ENCODE measurements at places on chromosomes 5 and 9.
A peak's percentile ranks its signal among the peaks of the same experiment; 100 is the strongest.

GRCh38 chr5:160903551-160903950 is 51.5 kb upstream of the ATP10B start:
- no peak for DNase-seq

DNA sequence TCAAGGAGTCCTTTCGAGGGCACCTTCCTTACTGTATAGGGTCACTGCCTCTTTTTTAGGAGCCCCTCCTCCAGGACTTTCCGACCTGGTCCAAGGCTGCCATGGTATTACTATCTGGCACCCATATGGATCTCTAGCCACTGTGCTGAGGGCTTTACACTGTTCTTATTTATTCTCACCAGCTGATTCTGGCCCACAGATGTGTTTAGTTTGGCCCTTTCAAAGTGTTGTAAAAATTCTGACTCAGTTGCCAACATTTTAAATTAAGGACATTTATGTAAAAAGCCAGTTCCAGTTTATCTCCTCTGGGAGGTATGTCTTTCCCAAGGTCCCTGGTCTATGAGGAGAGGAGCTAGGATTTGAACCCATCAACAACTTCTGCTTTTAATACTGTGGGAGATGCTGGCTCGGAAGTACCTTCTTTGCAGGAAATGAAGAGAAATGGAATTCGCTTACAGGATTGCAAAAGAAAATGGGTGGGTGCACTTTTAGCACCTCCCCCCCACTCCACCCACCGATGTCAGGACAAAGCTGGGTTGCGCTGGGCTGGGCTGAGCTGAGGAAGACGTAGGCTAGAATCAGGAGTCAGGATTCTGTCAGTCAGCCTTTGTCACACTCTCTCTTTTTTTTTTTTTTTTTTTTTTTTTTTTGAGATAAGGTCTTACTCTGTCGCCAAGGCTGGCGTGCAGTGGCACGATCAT is 7.8 kb downstream of the JADE2 start:
- DNase-seq = no peak

DNA sequence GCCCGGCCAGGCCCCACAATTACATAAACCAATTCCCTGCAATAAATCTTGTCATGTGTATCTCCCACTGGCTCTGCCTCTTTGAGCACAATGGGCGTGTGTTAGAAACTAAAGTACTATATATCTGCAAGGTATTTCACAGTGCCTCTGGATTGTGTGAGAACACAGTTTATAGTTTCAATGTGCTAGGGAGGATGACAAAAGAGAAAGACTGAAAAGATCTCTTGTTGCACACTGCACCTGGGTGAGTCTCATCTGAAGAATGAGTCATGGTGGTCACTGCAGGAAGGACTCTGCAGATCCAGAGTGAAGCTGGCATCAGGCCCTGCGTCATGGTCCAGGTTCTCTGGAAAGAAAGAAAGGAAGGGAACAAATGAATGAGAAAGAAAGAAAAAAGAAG is 20.7 kb upstream of the CTSV start:
- no peak for DNase-seq

DNA sequence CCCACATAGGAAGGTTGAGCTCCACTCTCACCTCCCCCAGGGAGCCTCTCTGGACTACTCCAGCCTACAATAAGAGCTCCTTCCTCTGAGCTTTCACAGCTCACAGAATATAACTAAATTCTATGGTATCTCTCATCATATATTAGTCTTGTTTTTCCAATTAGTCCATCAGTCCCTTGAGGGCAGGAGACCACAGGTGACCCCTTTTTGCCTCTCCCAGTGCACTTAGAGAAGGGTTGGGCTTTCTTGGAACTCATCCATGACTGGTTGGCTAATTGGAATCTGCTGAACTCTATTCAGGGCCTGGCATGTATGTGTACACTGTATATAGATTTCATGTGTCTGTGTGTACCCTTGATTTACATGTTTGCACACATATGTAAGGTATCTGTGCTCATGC is 50.4 kb upstream of the ARAP3 start:
- no peak for DNase-seq

- no peak for DNase-seq
Observed at GRCh38 chr9:85163415-85163814, 493.9 kb downstream of the NTRK2 start.

GRCh38 chr5:170442391-170442790 is 53.2 kb upstream of the KCNMB1 start:
- no peak for DNase-seq

DNA sequence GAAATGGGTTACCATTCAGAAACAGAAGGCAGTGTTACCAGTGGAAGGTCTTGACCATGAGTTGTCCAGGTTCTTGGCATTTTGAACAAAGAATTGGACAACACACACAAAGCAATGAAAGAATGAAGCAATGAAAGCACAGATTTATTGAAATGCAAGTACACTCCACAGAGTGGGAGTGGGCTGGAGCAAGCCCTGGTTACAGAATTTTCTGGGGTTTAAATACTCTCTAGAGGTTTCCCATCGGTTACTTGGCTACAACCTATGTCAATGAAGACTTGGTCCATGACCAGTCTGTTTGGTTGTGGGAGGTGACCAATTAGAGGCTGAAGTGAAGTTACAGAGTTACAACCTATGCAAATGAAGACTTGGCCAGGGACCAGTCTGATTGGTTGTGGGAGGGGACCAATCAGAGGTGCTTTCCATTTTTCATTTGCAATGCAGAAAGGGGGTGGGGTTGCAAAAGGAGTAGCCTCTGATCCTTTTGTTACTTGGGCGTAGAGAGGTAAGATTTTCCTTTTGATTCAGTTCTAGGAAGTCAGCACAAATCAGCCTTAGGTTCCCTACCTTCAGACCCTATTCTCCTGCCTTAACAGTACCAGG is 71.7 kb upstream of the SPRY4 start:
- DNase-seq = no peak

GRCh38 chr5:149961957-149962409 is 1.4 kb downstream of the SLC26A2 start:
- DNase-seq = peak; percentile 11

GRCh38 chr5:74402553-74402952 is 238.0 kb downstream of the ENC1 start:
- no peak for DNase-seq

DNA sequence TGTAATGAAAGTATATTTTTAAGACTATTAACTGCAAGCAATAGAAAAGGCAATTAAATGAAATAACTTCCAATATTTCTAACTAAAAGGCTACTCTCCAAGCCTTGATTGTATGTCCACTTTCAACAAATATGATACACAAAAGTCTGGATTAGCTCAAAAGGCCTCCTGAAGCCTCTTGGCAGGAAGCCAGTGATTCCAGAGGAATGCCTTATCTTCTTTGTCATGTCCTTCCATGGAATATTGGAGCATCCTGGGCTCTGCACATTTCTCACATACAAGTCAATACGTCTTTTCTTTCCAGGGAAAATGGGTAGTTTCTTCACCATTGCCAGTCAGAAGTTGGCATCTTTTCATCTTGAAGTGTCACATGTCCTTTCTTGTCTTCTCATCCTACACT is 357.8 kb downstream of the KDM4C start:
- DNase-seq = no peak

DNA sequence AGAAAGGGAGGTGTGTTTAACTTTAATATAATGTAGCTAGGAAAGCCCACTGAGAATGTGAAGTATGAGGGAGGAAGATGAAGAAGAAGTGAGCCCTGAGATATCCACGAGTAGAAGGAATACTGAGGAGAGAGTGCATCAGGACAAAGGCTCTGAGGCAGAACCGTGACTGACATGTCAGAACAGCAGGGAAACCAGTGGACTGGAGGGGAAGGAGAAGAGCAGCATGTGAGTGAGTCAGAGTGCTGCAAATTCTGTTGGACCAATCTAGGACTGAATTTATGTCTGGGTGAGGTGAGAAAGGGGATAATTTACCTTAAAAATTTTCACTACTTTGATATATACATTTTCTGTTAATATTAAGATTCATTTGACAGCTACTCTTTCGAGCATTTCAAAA is 110.3 kb downstream of the ST8SIA4 start:
- DNase-seq = no peak

DNA sequence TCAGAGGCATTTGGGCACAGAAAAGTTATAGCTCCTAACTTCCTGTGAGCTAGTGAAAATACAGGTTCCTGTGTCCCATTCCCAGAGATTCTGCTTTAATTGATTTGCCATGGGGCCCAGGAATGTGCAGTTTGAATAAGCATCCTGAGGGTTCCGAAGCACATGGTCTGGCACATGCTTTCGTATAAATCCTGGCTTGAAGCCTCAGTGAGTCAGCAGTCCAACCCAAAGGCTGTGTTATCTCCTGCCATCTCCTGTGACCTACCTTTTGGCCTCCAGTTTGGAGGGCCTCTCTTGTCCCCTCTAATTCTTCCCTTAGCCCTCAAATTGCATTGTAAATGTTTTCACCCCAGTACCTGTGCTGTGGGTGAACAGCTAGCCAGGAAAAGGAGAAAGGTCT is 183.8 kb downstream of the NR3C1 start:
- DNase-seq = no peak

- DNase-seq = no peak
Observed at GRCh38 chr9:122865300-122865699, 36.9 kb upstream of the PDCL start.

DNA sequence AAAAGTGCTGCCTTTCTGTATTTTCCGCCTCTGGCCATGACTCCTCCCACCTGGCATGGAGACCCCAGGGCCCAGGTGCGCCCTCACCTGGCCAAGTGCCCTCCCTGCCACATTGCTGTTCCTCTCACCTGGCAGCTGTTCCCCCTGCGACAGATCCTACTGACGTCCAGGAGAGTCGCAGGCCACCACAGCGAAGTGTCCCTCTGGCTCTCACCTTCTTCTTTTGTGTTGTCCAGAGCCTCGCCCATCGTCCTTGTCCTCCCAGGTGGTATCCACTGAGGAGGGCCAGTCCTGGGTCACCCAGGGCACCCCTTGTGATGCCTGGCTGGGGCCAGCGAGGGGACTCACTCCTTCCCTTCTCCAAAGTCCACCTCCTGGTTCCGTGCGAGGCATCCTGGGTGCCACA is 2.6 kb downstream of the NKD2 start:
- no peak for DNase-seq

DNA sequence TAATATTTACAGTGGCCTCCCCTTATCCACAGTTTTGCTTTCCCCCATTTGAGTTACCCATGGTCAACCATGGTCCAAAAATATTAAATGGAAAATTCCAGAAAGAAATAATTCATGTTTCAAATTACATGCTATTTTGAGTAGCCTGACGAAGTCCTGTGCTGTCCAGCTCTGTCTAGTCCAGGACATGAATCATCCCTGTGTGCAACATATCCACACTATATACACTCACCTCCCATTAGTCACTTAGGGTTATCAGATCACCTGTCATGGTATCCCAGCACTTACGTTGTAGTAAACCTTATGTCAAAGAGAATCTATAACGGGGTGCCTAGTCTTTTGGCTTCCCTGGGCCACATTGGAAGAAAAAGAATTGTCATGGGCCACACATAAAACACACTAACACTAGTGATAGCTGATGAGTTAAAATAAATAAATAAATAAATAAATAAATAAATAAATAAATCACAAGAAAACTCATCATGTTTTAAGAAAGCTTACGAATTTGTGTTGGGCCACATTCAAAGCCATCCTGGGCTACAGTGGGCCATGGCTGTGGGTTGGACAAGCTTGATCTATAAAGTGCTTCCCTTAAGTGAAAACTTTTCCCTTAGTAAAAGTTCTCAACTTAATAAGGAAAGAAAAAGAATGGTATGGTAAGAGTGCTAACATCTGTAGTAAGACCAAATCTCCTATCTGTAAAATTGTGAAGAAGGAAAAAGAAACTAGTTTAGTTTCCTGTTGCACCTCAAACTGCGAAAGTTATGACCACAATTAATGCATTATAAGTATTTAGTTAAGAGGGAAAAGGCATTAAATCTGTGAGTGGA is 15.9 kb upstream of the OMD start:
- no peak for DNase-seq

- DNase-seq = no peak
Observed at GRCh38 chr9:81621785-81622259, 67.5 kb downstream of the TLE1 start.

DNA sequence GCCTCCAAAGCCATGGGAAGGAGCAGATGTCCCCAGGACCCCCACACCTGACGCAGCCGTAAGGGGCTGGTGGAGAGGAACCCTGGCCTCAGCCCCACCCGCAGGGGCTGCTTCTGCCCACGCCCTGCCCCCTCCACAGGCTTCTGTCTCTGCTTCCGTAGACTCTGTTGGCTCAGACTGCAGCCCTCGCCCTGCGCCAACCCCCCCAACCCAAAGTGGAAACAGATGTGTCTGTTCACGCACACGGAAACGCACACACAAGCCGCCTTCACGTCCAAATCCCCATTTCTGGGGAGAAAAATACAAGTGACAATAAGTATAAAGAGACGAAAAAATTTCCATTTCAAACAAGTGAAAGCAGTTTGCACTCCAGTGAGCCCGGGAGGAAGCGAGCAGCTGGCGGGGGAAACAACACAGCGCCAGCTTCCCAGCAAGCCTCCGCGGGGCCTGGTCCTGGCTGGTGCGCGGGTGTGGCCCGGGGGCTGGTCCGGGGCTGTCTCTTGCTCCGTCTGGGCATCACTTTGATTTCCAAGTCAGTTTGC is 32.6 kb upstream of the RXRA start:
- peak; percentile 21 for DNase-seq

- DNase-seq = no peak
Observed at GRCh38 chr5:123928401-123928800, 416.4 kb downstream of the CSNK1G3 start.

- no peak for DNase-seq
Observed at GRCh38 chr9:106920701-106921283, 57.8 kb downstream of the ZNF462 start.

GRCh38 chr5:39459071-39459470 is 34.3 kb upstream of the DAB2 start:
- no peak for DNase-seq

GRCh38 chr5:62143268-62144229 is 162.5 kb upstream of the KIF2A start:
- DNase-seq = no peak

DNA sequence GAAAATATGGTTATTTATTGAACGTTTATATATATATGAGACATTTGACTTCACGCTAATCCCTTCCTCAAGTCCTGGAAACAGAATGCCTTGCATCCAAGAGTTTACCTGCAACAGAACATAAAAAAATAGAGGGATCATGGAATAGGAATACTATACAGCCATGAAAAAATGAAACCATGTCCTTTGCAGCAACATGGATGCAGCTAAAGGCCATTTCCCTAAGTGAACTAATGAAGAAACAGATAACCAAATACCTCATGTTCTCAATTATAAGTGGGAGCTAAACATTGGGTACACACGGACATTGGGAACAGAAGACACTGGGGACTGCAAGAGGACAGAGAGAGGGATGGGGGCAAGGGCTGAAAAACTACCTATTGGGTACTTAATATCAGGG is 13.0 kb downstream of the BAAT start:
- DNase-seq = no peak

- DNase-seq = no peak
Observed at GRCh38 chr9:105930011-105930627, 235.8 kb downstream of the TMEM38B start.

GRCh38 chr5:122772446-122772845 is 2.4 kb upstream of the SNX2 start:
- no peak for DNase-seq

Measured in CD14-positive monocyte (primary cell).